ENCODE measurements at places on chromosomes 11 and 22.

- no peak for DNase-seq
These were observed 137.5 kb downstream of the LDLRAD3 start for GRCh38 chr11:36081274-36081945.

- DNase-seq, result no peak
These were observed 36.7 kb downstream of the DRG1 start for GRCh38 chr22:31436132-31436531.

DNA sequence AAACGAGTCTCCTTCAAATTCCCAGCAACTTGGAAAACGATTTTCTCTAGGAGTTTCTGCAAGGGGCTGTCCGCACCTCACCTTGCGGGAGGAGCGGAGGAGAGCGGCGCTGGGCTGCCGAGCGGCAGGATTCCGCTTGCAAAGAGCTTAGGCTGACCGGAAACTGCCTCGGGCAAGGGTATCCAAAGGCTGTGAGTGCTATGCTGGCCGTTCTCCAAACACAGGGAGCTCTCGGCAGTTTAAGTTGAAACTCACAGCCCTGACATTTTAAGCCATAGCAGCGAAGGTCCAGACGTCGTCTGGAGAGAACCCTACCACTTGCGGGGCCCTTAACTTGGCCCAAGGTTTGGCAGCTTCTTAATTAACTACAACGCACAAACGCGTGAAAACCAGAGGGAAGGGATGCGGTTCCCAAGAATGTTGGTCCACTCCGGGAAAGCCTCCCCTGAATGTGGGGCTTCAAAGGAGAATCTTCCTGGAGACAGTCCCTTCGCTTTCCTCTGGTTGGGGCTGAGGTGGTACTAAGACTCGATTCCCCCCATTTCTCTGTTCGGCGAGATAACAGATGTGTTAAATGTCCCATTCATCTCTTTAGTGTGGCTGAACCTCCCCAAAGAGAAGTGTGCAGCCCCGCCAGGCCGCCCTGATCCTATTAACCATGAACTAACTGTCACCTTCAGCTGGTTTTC, 1.1 kb upstream of the DBX1 start:
- DNase-seq, result no peak

DNA sequence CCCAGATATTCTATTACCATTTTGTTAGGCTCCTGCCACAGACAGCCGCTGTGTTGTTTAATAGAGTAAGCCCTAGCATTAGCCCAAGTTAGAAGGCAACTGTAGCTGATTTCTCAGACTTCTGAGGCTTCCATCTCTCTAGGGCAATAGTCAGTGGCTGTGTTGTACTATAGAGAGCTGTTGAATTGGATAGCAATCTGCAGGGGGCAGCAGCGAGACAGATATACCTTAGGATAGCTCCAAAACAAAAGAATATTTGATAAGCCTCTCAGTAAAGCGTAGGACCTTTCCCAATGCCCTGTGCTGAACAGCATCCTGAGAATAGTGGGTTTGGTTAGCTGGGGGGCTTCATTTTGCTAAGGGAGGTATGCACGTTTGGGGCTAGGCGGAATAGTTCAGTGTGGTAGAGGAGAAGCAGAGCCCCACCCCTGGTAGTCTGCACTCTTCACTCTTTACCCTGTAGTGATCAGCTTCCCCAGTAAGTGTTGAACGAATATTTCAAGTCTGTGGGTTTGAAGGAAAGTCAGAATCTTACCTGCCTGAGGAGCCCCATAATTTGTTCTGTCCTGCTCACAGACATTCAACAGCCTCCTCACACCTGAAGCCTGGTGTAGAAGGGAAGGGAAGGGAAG, 515.1 kb downstream of the INSC start:
- no peak for DNase-seq

- no peak for DNase-seq
These were observed 4.7 kb upstream of the OR52I2 start for GRCh38 chr11:4576880-4577279.

DNA sequence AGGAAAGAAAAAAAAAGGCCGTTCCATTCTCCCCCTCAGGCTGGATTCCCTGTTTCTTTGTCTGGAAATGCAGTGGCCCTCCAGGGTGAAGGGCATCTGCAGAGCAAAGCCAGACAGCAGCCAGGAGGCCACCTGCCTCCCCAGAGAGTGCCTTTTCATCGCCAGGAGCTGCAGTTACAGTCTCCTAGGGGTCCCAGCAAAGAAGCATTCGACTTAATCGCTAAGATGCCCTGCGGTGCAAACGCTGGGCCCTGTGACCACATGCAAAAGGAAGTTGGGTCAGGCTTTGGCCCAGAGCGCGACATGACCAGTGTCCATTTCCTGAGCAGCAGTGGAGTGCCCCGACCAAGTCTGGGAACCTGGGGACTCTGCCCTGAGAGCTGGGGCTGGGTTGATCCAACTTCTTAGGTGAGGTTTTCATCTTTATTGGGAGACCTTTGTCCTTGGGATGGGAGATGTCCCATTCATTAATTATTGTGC, 304.6 kb downstream of the OPCML start:
- DNase-seq, result no peak

DNA sequence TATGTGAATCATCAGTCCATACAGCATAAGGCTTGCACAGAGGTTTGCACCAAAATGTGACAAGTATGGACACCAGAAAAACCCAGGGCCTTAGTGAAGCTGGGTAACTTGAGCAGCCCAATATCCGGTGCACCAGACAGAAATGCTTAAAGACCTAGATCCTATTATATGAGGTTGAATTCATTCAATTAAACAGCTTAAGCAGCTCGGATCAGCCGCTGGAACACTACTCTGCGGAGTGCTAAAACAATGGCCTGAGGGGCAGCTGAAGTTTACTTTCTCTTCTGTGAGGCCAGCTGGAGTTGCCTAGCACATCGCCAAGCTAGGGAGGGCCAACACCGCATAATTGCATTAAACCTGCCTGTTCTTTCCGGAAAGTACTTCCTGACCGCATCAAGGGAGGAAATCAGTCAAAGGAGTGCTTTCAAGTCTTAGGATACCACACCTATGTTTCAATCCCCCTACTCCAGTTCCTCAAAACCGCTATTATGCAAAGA, 17.0 kb upstream of the FAM181B start:
- DNase-seq, result no peak

DNA sequence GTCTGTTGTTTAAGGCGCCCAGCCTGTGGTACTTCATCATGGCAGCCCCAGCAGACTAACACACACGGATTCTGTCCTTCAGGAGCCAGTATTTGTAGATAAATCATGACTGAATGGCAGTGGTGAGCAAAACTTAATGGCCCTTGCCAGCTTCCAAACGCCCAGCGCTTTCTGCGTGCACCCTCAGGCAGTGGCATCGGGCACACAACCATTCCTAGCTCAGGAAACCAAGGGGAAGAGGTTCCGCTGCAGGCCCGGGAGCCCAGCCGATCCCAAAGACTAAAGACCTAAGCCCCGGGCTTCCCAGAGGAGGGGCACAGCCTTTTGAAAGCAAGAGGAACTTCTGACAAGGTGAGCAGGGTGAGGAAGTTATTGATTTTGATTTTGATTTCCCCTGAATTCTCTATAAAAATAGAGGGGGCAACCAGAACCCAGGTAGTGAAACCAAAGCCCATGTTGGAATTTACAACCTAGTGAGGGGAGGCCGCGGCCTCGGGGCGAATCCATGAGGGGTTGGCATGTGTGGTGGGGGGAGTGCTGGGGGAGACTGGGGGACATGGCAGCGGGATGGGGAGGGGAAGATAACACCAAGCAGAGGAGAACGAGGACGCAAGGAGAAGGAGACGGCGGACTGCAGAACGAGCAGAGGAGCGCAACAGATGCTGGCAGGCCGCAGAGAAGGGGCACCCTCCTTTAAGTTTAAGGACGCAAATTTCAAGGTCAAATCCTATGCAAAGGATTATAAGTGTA, 79.9 kb upstream of the SEPTIN5 start:
- DNase-seq, result no peak

DNA sequence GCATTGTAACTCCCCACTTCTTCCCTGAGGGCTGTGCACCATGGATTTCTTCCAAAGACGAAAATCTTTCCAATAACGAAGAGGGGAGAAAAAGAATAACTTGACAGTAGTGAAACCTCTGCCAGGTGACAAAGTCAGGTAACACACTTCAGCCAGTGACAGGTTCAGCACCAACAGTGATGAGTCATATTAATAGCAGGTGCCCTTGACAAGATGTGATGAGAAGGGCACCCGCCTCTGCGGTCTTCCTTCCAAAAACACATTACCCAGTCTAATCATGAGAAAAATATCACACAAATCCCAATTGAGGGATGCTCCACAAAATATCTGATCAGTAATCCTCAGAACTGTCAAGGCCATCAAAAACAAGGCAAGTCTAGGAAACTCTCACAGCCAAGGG, 157.8 kb downstream of the EFCAB6 start:
- no peak for DNase-seq

- no peak for DNase-seq
These were observed 162.3 kb downstream of the TRIM29 start for GRCh38 chr11:119975561-119976152.

DNA sequence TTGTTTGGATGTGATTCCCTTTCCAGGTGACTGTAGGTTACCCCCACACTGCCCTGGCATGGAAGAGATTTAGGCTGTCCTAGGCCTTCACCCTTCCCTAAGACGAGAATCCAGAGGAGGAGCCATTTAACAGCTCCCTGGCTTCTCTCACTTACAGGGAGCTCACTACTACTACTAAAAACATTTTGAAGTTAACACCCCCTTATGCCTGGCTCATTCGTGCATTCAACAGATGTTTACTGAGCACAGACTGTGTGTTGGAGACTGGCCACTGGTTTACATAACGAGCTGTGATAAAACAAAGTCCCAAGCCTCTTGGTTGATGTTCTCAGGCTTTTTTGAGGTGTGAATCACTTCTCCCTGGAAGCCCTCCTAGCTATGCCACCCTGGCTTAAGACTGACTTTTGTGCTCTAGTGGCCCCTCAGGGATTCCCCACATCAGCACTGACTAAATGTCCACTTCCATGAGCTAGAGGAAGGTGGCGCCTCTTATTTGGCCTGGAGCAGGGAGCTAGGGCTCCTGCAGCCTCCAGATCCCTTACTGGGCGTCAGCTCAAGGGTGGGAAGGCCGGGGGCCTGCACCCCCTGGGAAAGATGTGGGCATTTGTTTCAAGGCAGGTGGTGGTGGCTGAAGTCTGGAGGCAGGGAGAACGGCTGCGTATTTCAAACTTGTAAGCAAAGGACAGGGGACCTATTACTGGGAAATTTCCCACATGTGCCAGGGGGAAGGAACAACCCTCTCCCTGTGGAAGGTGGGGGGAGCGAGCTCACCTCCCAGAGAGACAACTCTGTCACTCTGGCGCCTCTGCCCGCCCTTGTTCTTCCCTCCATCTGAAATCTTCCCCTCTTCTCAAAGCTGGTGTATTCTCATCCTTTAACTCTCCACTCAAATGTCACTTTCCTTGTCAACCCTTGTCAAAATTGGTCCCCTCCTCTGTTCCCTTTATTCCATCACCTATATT, 19.4 kb upstream of the MALAT1 start:
- DNase-seq, result no peak

DNA sequence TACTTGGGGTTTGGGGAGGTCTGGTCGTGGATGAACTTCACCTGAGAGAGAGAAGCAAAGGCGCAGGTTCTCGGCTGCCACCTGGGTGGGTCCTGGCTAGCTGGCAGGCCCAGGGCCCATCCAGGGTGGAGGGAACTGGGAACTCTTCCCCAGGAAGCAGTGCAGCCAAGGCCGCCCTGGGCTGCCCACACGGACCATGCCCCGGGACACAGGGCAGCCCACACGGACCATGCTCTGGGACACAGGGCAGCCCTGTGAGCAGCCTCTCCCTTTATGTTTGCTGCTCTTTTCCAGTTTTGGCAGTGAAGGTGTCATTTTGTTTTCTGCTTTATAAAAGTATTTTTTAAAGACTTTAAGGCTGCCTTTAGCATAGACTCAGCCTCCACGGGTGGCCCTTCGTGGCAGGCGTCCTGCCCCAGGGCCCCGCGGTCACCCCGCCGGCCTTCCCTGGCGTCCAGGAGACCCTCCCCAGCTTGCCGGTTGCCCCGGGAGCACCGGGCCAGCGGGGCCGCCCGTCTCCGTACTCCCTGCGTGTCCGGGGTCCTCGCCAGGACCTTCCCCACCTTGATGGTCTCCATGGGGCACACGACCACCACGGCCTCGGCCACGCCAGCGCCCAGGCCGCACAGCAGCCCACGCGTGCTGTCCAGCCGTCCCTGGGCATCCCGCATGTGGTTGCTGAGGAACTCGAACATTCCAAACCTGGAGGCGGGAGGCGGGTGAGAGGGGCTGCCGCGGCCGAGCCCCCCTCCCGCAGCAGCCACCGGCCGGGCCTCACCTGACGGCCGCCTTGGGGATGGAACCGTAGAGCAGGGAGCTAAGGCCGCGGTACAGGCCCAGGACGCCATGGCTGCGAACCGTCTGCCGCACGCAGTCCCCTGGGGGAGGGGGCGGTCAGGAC, 1.1 kb downstream of the SLC25A1 start:
- no peak for DNase-seq

- no peak for DNase-seq
These were observed at the start of gene OR10A3 for GRCh38 chr11:7941608-7942007. OR10A3 (minus strand) TSS chr11:7941708; CDS start chr11:7939520, 2,188 bp downstream.

- no peak for DNase-seq
These were observed 108.0 kb downstream of the PARVA start for GRCh38 chr11:12485328-12485727.

GRCh38 chr22:46393873-46394272, 58.4 kb downstream of the TRMU start:
- no peak for DNase-seq

DNA sequence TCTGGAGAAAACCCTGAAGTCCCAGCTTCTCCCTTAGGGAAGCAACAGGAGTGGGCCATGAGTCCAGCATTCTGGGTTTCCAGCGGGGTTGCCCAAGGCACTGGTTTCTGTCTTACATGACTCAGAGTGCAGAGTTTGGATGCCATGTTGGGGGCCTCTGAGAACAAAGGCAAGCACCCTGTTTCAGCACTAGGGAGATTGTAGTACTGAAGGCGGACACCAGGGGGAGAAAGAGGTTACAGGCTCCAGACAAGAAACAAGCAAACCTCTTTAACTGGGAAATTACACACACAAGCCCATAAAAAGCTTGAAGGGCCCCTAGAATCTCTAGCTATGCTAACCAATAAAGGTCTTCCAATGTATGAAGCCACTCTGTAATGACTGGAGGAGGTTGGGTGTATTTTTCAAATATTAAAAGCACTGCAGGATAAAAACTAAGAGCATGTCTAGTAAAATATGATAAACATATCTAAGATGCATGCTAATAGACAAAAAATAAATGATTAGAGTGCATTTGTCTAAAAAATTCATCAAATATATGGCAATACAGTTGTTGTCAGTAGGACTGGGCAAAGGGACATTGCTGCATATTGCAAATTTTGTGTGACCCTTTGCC, 7.1 kb downstream of the MS4A6E start:
- peak; percentile 11 for DNase-seq

GRCh38 chr11:71429701-71430100, 18.5 kb downstream of the DHCR7 start:
- no peak for DNase-seq

Data from stimulated activated CD8-positive, alpha-beta memory T cell treated with anti-CD3 and anti-CD28 coated beads, Interleukin-7, amount 100 ng/mL, for 1 hour (primary cell).